ENCODE measurements at places on chromosomes 11 and 22.

DNA sequence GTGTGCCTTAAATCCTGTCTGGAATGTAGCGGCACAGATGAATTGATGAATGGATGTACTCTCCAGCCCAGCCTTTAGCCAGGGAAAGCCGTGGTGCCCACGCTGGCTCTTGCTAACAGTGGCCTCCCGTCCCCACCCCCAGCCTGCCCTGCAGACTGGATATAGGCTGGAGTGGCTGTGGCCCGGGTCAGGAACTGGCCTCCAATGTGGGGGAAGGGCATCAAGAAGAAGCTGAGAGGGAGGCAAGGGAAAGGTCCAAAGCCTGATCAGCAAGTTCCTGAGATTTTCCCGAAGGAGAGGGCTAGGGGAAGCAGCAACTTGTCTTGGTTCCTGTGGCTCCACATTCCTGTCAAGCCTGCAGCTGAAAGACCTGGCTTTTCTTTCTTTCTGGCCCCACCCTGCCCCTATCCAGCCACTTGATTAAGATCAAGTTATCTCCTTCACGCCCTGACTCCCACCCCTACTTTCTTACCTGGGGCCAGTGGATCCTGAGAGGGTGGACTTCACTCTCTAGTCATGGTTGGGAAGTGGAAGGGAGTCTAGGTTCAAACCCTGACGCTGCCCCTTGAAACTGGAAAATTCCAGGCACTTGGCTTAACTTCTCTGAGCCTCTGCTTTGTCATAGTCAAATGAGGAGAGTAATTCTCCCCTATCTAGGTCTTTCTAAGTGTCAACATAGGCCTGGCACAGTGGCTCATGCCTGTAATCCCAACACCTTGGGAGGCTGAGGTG is 11.0 kb upstream of the MICALL1 start:
- DNase-seq: no peak

DNA sequence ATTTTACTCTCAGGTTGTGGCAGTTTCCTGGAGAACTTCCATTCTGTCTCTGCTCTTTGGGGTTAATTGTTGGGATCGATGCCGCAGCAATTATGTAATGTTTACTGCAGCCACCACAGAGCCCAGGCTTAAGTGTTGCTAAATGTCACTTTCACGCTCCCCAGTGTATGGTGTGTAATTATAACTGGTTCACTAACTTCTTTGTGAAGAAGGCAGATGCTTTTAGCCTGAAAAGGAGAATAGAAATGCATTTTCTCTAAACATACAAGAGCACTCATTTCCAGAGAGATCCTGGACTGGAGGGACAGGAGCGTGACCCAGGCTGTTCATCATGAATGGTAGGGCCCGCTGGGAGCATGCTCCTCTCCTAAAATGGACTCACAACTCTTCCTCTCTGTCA is 132.2 kb upstream of the PLET1 start:
- no peak for DNase-seq

DNA sequence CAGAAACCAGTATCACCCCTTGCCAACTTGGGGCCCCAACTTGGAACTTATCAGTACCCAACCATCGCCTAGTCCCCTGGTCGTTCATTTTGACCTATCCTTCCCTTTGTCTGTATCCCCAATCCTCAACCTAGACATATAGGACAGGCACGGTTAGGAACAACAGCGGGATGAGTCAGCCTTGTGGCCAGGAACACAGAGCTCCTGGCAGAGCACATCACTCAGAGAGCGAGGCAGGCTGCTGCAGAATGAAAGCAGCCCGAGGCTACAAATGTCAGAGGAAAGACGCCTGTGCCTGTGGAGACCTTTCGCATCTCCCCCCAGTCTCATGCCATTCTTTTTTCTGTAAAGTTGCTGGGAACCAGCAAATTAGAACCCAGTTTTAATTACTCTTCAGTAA is 14.6 kb downstream of the DKK3 start:
- DNase-seq: no peak

DNA sequence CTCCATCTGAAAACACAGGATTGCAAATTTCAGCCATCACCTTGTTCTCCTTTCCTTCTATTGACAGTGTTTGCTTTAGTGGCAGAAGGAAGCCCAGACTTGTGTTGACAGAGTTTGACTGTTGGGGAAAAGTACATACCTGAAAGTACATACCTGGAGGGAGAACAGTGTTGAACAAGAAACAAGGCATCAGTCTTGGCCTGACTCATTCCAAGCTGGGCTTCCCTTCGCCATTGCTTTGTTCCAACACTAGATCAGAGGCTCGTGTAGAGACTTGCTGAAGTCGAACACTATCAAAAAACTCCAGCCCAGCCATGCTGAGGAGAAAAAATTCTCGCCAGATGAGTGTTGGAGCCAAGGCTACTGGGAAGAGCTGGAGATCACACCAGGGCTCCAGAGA is 133.4 kb downstream of the BBOX1 start:
- no peak for DNase-seq

DNA sequence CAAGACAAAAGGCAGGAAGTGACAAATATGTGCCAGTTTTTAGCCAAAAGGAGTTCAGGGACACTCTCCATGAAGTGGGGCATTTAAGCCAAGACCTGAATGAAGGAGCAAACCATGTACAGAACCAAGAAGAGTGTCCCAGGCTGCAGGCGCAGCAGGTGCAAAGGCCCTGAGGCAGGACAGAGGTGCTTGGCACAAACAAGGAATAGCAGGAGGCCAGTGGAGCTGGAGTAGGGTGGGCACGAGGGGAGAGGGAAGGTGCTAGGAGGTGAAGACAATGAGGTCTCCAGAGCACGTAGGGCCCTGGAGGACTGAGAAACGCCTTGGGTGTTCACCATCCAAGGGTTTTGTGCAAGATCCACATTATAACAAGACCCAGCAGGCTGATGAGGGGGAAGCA is 474.1 kb downstream of the MN1 start:
- no peak for DNase-seq

- DNase-seq: no peak
Measured at GRCh38 chr22:36852056-36852973, 8.5 kb upstream of the NCF4 start.

Measured in NCI-H446 (cell line).